A172 (cell line): ENCODE measurements at places on chromosomes 7 and 10. TPM values are rescaled to one million over a fixed set of nuclear protein-coding genes. Genes with fewer than 3 reads are reported as not detected.

- DNase-seq, result peak; percentile 46
Observed at GRCh38 chr7:32496052-32496813, 944 bp downstream of the AVL9 start.

- DNase-seq, result no peak
Observed at GRCh38 chr7:33885290-33886148, 19.8 kb upstream of the BMPER start.

CCAR1 gene
- total RNA-seq, result 43.1 and 62.3 TPM in 2 replicates

ZNF33A gene
- total RNA-seq, result 17.4 and 18.4 TPM in 2 replicates

EMX2 gene
- total RNA-seq, result 0.05 and 0.81 TPM in 2 replicates

GRCh38 chr10:89643431-89643811, 1.6 kb downstream of the PANK1 start:
- DNase-seq, result no peak

GRCh38 chr7:50352282-50352681, 47.8 kb downstream of the IKZF1 start:
- DNase-seq, result no peak

DNA sequence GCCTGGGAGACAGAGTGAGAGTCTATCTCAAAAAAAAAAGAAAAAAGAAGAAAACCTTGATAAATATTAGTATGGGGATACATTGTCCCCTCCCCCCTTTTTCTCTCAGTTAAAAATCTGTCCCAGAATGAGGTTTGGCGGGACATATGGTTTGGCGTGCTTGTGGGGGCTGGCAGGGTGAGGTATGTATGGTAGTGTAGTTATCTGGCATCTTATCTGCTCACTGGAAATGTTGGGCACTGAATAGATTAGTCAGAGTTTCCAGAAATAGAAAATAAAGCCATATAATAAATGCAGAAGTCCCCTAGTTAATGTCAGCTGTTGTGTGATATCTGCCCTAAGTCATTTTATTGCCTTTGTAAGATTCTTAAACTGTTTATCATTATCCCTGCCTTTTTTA, 397.5 kb upstream of the GALNT17 start:
- peak; percentile 74 for DNase-seq

DNA sequence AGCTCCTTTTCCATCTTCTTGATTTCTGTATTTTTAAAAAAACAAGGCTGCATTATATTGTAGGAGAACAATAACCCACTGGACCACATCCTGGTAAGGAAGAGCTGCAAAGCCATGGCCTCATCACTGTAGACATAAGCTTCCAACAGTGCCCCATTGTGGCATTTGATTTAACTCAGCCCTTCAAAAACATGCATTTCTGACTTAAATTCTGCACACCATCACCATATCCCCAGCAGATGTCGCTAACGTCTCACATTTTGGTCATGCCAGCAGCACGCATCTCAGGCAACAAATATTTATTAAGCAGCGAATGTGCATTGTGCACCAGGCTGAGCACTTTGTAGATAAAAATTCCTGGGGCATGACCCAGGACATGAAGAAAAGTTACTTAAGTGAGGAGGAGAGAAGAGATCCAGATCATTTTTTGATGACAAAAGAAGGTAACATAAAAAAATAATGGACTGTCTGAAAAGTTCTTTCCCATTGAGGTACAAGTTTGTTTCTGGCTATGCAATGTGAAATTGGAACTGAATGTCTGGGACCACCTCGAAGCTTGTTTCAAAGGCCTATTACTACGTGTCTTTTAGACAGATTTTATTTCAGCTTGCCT, 164.6 kb upstream of the CDCA7L start:
- peak; percentile 89 for DNase-seq

- DNase-seq, result no peak
Observed at GRCh38 chr7:121073463-121074099, 85.1 kb downstream of the CPED1 start.

DNA sequence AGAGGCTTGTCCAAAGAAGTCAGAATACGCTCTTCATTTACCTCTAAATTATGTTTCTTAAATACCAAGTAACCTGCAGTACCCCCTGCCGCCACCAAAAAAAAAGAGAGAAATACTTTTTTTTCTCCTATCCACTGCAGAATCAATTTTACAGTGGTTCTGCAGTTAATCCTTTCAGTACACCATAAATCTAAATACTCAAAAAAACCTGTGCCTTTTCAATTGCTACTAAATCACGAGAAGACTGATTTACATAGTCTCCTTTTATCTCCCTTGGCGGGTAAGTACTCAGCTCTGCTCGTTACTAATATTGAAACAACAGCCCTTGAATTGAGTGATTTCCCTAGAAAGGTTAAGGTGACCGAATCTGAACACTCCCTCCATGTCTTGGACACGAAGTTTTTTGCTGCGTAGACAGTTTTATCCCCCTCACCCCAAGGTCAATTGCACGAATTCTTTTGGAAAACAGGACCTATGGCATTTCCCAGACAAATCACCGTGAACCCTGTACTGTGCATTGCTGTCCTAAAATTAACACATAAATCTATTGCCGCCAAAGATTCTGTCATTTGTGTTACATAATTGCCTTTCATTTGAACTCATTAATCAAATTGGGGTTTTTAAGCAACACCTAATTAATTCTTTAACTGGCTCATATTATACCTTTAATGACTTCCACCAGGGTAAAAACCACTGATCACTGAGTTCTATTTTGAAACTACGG, 512 bp upstream of the VIM start:
- no peak for DNase-seq

GRCh38 chr10:102352066-102352715, 43.3 kb upstream of the NFKB2 start:
- DNase-seq, result peak; percentile 60

DNA sequence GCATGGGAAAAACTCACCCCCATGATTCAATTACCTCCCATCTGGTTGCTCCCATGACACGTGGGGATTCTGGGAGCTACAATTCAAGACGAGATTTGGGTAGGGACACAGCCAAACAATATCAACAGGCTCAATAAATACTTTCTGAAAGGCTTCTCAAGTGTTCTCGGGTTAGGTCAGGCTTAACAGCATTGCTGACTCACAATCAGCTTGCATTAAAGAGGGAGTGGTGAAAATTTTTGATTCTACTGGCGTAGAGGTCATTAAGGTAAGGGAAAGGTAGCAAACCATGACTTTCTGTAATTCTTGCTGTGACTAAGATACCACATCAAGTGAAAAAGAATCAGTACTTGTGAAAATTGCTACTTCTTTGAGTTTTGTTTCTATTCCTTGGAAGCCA, 126.4 kb downstream of the JCAD start:
- DNase-seq, result no peak

GRCh38 chr10:101400585-101400984, 46.6 kb downstream of the BTRC start:
- no peak for DNase-seq

DNA sequence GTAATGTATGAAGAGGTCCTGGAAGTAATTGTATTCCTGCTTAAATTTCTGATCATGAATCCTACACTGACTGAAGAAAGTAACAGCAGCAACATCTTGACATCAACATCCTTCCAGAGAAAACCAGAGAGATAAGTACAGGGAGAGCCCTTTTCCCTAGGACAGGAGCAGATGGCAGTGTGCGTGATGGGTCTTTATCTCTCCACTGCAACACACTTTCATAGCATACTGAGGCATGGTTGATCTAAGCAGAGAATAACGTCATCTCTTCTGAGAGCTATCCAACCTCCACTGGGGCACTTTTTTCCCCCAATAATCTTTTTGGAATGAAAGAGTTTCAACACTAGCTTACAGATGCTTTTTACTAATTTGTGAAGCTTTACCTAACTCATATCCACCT, 342 bp downstream of the OR2A25 start:
- no peak for DNase-seq

DNA sequence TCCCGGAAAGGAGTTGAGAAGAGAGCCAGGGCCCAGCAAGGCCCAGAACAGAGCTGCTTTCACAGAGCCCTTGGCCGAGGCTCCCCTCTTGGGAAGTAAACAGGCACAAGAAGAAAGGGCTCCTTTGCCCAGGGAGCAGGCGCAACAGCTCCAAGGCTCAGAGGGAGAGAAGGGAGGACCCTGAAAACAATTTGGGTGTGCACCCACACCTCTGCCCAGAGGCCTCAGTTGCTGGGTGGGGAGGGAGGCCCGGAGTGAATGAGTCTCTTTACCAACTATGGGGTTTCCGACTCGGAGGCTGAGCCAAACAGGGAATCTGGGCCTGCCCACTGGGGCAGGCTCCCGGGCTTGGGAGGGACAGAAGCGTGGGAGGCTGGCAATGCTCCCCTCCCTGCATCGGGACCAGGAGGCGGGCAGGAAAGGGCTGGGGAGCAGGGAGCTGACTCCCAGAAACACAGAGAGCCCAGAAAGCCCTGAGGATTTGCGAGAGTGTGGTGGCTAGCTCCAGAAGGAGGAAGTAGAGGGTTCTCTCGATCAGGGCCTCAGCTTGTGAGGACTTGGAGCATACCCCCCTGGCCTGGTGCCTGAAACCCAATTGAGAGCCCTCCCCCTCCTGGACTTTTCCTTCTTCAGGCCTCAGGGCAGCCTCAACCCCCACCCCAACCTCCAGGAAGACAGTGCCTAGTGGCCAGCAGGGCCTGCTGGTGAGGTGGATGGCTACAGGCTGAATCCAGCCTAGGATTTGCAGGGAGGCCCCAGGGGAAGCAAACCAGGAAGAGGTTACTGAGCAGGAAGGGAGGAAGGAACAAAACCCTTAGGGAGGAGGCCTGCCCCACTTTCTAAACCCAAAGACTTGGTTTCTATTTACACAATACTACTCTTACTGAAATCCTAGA, 6.2 kb downstream of the C10orf105 start:
- no peak for DNase-seq

GRCh38 chr10:128337860-128338378, 211.7 kb upstream of the MKI67 start:
- DNase-seq, result no peak

GSAP gene
- total RNA-seq, result 9.6 and 13.7 TPM in 2 replicates

GRM8 gene
- total RNA-seq, result not detected in 2 replicates

SPDYE8 gene
- not detected in 2 replicates for total RNA-seq
